Cortex of kidney (tissue), 1 donor: ENCODE measurements at places on chromosomes 5 and 9.

GRCh38 chr5:7850395-7851239 is at the start of gene CFAP90:
TSS of gene CFAP90 (minus strand) at chr5:7851133. CDS start at chr5:7851021, 112 bp downstream.
- no peak for DNase-seq

- no peak for DNase-seq
Observed at GRCh38 chr5:11650936-11651335, 253.3 kb downstream of the CTNND2 start.

GRCh38 chr9:121901616-121902015 is 191.5 kb downstream of the TTLL11 start:
- DNase-seq = no peak

GRCh38 chr9:120117081-120117480 is 462.9 kb downstream of the CDK5RAP2 start:
- no peak for DNase-seq

GRCh38 chr9:130665431-130666392 is 1.3 kb downstream of the PRDM12 start:
- DNase-seq = no peak

DNA sequence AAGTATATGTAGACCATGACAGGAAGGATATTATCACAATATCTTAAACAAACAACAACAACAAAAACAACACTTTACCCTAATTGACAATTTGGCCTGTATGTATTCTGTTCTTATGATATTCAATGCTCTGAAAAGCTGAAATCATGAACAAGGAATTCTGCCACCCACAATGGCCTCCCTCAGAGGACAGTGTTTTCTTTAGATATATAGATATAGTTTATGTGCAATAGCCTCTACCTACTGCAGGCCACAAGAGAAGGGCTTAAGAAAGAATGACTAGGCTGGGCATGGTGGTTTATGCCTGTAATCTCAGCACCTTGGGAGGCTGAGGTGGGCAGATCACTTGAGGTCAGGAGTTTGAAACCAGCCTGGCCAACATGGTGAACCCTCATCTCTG is 104.8 kb downstream of the STARD4 start:
- DNase-seq = no peak

GRCh38 chr5:44951371-44951770 is 142.6 kb downstream of the MRPS30 start:
- DNase-seq = no peak

GRCh38 chr5:2047341-2047927 is 164.7 kb upstream of the IRX4 start:
- DNase-seq = no peak

DNA sequence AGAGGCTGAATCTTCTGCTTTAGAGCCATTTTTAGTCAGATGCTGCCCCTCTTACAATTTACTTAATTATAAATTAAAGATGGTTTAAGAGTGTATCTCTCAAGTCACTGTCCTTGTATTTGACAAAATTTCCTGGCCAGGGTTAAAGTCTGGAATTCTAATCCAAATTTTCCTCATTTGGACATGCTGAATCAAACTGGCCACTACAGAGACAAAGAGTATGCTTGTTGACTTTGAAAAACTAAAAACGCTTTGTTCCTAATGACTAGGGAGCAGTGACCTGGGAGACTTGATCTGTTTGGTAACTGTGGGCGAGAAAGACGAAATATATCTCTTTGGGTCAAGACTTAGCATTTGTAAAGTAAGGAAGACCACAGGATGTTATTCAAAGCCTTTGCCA is 303.2 kb downstream of the ZSWIM6 start:
- DNase-seq = no peak

DNA sequence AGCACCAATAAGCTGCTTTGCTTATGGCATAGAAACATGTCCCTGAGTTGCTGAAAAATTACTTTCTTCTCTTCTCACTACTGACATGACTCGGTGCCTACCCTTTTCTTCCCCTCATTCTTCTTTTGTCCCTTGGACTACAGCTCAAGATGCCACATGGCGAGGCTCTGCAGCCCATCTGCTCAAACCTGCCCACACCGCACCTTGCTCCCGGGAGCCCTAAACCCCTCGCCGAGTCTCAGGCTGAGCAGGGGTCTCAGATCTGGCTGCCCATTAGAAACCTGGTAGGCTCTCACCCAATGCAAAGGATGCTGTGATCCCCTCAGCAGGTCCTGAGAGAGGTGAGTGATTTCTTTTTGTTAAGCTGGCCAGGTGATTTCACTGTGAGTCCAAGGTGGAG is 251.7 kb upstream of the IRX1 start:
- no peak for DNase-seq

GRCh38 chr9:37974506-37975173 is 70.7 kb upstream of the SLC25A51 start:
- no peak for DNase-seq

DNA sequence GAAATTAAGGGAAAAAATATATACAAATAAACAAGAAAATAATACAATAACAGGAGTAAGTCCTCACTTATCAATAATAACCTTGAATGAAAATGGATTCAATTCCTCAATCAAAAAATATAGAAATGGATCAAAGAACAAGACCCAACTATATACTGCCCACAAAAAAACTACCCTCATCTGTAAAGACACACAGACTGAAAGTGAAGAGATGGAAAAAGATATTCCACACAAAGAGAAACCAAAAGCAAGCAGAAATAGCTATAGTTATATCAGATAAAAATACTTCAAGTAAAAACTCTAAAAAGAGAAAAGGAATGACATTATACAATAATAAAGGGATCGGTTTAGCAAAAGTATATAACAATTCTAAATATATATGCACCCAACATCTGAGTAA is 66.5 kb downstream of the KIAA0825 start:
- DNase-seq = no peak

DNA sequence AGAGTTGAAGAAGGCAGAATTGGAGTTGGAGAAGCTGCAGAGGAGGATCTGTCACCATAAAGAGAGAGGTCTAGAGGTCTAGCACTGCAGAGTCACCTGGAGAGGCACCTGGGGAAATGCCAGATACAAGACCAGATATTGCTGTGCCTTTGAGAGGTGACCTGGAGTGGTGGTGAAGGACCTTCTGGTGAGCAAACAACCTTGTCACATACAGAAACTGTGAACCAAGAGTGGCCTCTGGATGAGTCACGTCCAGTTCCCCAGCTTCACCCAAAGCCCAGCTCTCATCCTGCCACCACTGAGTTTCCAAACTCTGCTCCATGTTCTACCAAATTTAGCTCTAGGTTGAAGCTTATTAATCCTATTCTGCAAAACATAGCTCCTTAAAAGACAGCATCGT is 131.1 kb upstream of the FBXL7 start:
- no peak for DNase-seq

DNA sequence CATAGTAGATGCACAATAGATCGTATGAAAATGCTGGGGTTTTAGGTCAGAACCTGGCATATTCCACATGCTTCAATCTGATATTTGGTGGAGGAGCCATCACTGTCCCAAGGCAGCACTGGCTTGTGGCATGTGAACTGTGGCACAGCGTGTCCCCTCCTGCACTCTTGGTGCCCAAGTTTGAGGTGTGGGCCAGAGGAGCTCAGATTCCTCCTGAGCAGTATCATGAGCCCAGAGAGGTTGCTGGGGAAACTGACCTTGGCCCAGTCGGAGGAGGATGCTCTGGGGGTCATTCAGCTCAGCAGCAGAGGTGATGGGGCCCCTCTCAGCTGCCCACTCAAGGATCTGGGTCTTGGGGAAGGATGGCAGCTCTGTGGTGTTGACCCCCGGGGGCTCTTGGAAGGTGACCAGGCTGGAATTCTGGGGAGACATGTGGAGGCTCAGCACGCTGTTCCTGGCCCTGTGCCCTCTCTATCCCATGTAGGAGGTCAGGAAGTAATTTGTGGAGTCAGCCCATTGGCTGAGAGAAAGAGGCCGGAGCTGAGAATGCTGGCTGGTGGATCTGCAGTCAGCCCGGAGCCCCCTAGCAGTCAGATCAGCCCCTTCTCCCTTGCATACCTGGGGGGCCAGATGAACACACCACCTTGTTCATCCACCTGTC is 23.7 kb downstream of the FPGS start:
- no peak for DNase-seq
